Smooth muscle cell of trachea (primary cell): ENCODE measurements at places on chromosomes 7 and 10. TPM values are rescaled to one million over a fixed set of nuclear protein-coding genes. Genes with fewer than 3 reads are reported as not detected.

SPDYE8 gene
- total RNA-seq: 0.17 TPM in 1 of 2 replicates, not detected in the other

OR13A1 gene
- total RNA-seq: not detected in 2 replicates

LRRN3 gene
- total RNA-seq: 1.8 and 3.2 TPM in 2 replicates

ACHE gene
- total RNA-seq: 2.2 TPM in 1 of 2 replicates, not detected in the other

OR9A2 gene
- not detected in 2 replicates for total RNA-seq

GPR15LG gene
- not detected in 2 replicates for total RNA-seq

IL15RA gene
- 3.5 and 13.7 TPM in 2 replicates for total RNA-seq

PLAU gene
- total RNA-seq: 67.8 and 114 TPM in 2 replicates

WEE2 gene
- total RNA-seq: 0.33 TPM in 1 of 2 replicates, not detected in the other

GHRHR gene
- total RNA-seq: not detected in 2 replicates

TRIM73 gene
- total RNA-seq: 0.44 and 3.1 TPM in 2 replicates

HMX2 gene
- total RNA-seq: not detected in 2 replicates

HPS1 gene
- 38.0 and 62.9 TPM in 2 replicates for total RNA-seq

ITIH5 gene
- under 0.01 and 2.8 TPM in 2 replicates for total RNA-seq

KCNH2 gene
- 0.33 TPM in 1 of 2 replicates, not detected in the other for total RNA-seq

VPS26A gene
- 28.8 and 49.0 TPM in 2 replicates for total RNA-seq

PTPRZ1 gene
- 1.0 TPM in 1 of 2 replicates, not detected in the other for total RNA-seq

PAPOLB gene
- under 0.01 and 0.15 TPM in 2 replicates for total RNA-seq

TRIM74 gene
- not detected in 2 replicates for total RNA-seq

MMRN2 gene
- total RNA-seq: 3.6 and 4.8 TPM in 2 replicates

FIS1 gene
- total RNA-seq: 130 and 262 TPM in 2 replicates

CALML5 gene
- not detected in 2 replicates for total RNA-seq

TAC1 gene
- not detected in 2 replicates for total RNA-seq

DENND11 gene
- 6.8 and 7.7 TPM in 2 replicates for total RNA-seq

IMPDH1 gene
- 50.0 and 69.0 TPM in 2 replicates for total RNA-seq

AGR3 gene
- total RNA-seq: not detected in 2 replicates

SPDYE2 gene
- not detected in 2 replicates for total RNA-seq

HOXA2 gene
- 1.3 and 2.6 TPM in 2 replicates for total RNA-seq

LMBR1 gene
- 51.2 and 59.9 TPM in 2 replicates for total RNA-seq

LRRD1 gene
- total RNA-seq: 0.15 TPM in 1 of 2 replicates, not detected in the other

DMTF1 gene
- 53.1 and 88.9 TPM in 2 replicates for total RNA-seq

H2BK1 gene
- total RNA-seq: not detected in 2 replicates

ZMIZ2 gene
- 11.2 and 13.5 TPM in 2 replicates for total RNA-seq

SLC39A12 gene
- total RNA-seq: not detected in 2 replicates

SPDYE5 gene
- not detected in 2 replicates for total RNA-seq

PON1 gene
- not detected in 2 replicates for total RNA-seq

CDH23 gene
- 0.17 and 0.29 TPM in 2 replicates for total RNA-seq

TRAPPC14 gene
- total RNA-seq: 4.8 and 7.1 TPM in 2 replicates

GIMAP8 gene
- total RNA-seq: 0.15 TPM in 1 of 2 replicates, not detected in the other

SLC29A4 gene
- total RNA-seq: 1.7 and 7.1 TPM in 2 replicates

DNAAF5 gene
- total RNA-seq: 20.2 and 23.2 TPM in 2 replicates

SEMA3E gene
- total RNA-seq: 2.2 and 6.8 TPM in 2 replicates

CUBN gene
- 3.3 and 3.6 TPM in 2 replicates for total RNA-seq

LIPK gene
- total RNA-seq: not detected in 2 replicates

LIPN gene
- total RNA-seq: not detected in 2 replicates

XRCC2 gene
- total RNA-seq: 0.50 and 2.6 TPM in 2 replicates

NPC1L1 gene
- 0.15 and 0.17 TPM in 2 replicates for total RNA-seq

AGAP9 gene
- 5.2 and 5.5 TPM in 2 replicates for total RNA-seq

SPACDR gene
- 0.73 and 2.6 TPM in 2 replicates for total RNA-seq

IGFBP1 gene
- total RNA-seq: not detected in 2 replicates
